ENCODE measurements at places on chromosomes 5 and 9.

DNA sequence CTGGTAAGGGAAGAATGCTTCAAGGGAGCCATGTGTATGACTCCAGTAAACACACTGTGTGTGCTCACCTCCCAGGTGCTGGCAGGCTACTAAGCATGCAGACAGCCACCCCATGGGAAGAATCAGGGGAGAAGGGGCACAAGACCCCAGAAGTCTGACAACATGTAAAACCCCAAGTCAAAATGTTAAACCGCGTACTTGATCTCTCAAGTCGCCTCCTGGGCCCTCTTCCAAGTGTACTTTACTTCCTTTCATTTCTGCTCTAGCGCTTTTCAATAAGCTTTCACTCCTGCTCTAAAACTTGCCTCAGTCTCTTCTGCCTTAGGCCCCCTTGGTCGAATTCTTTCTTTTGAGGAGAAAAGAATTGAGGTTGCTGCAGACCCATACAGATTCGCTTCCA lies 31.3 kb downstream of the DAPK1 start:
- DNase-seq, result no peak

GRCh38 chr5:176533894-176534611 lies 3.1 kb downstream of the RNF44 start:
- peak; percentile 40 for DNase-seq

DNA sequence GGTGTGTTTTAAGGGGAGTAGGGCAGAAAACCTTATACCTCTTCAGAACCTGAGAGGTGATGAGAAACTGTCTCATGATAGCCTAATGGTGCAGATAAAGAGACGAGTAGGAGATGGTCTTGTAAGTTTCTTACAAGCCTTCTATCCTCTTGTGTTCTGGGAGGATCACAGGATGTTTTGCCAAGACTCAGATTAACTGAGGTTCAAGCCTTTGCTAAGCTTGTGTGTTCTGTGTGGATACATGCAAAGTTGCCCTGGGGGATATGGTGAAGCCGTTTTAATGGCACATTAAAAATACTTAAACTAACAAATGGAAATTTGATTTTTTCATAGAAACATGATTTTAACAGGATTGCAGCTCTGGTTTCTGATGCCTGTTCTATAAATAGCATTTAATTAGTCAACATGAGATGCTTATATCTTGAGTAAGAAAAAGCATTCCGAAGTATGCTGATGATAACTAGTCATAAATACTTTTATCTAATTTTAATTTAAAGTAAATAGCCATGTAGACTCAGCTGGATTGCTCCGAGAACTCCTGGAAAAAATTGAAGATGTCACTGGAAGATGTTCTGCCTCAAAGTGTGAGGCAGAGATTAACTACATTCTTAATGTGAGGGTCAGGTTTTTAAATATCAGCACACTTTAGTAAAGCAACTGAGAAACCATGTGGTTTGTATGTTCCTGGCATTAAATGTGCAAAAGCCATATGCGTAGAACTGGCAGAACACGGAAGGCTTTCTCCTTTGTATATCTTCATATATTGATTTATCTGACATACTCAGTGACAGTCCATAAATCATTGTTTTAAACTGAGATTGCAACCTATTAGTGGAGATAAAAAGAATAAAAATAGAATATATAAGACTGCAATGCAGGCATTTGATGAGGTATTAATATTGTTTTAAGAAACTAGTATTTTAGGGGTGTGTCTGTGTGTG lies 53.7 kb downstream of the IPO11 start:
- no peak for DNase-seq

DNA sequence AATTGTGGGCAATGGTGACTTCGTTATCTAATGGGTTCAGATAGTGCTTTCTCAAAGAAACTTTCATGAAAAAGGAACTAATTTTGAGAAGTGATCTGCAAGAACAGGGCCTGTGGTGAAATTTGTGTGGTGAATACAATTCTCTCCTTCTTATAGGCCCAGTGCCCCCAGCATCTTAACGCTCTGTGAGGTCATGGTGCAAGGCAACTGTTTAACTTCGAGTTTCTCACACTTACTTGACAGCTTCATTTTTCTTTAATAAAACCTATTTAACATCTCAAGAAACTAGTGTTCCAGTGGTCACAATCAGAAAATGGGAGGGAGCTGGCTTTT lies 69.2 kb downstream of the FAM114A2 start:
- DNase-seq, result no peak

DNA sequence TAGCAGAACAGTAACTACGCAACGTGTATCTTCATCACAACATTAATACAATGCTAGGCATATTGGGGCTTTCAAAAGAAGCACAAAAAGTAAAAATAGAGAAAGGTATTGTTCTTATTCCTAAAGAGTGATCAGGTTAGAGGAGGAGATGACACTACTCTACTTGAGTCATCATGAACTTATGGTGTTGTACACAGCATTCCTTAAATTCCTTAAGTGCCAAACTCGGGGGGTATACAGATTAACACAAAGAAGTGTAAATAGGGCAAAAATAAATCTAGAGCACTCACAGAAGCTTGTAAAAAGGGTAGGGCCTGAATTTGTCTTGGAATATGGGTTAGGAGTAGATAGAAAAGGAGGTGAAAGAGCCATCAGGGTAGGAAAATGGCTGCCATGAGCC lies 308.0 kb upstream of the DAP start:
- DNase-seq, result no peak

DNA sequence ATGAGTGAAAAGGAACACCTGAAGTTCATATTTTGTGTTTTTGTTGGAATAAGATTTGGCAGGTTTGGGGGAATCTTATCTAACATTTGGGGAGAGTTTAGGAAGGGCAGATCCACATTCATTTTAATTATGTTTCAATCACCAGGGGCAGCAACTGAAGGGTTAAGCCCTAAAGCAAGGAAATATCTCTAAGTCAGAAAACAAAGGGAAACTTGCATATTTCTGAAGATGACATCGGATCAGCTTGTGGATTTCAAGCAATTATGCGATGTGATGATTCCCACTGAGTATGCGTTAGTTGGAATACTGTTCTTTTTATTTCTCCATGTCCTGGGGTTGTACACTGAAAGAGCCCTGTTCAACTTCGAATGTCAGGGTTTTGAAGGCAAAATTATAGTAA lies 59.8 kb upstream of the NFIB start:
- DNase-seq, result no peak

DNA sequence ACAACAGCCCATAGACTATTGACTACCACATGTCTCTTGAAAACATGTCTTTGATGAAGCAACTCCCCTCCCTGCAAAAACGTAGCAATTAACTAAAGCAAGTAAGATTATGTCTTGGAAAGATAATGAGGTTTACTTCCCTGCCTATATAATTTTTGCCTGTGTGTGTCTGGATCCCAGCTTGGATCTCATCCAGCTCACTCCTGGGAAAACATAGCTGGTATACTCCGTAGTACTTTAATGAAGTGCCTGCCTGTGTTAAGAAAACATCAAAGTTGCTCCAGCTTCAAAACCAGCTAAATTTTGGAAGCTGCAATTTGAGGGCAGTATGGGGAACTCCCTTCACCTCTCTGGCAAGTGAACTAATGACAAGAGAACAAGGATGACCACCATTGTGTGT lies 182.6 kb upstream of the C9orf72 start:
- DNase-seq, result no peak

- no peak for DNase-seq
Measured at GRCh38 chr9:33381231-33381791, 21.1 kb downstream of the AQP7 start.

DNA sequence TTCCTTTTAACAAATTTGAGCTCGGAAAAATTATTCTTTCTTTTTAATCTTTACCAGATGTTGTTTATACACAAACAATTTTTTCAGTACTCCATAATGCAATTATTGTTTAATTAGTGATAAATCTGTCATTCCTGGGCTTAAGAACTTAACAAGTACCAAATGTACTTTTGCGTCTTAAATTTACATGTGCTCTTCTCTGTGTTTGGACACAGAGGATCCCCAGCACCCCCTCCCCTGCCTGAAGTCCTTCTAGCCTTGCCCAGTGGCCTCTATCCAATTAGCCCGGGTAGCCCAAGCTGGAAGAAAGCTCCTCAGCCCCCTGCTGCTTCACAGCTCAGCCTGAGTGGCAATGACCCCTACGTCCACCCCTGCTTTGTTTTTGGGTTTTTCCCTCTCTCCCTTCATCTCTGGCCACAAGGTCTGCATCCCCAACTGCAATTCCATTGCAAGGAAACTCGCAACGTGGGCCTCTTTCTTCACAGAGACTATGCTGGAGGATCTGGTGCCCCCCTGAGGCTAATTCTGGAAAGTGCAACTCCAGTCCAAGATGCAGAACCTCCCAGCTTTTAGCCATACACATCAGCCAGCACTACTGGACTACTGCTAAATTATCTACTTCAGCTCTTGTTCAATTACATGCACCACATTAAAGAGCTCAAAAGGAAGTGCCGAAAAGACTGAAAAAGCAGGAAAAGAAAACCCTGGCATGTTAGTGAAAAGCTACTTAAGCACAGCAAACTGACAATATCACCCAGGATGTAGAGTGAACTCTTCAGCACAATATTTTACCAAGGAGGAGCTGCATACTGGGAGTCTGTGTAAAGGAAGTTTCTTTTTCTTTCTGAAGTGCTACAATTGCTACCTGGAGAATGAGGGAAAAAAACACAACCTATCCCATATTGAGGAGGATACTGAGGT lies 186.2 kb downstream of the FANCC start:
- DNase-seq, result peak; percentile 30
